Caudate nucleus (tissue), 63 donors: ENCODE measurements at places on chromosomes 16 and 17.

DNA sequence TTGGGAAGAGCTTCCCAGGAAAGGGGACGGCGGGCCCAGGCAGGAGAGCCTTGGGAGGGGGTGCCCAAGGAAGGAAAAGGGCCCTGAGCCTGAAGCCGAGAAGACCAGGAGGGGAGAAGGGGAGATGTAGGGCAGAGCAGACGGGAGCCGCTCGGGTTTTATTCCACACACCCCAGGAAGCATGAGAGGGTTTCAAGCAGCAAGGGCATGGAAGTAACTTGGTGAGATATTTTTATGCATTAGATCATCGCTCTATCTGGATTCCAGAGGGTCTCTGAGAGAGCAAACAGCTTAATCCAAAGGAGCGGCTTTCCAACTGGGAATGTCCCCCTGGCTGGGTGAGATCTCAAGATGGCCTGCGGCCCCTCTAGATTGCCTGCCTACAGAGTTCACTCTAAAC is 171.0 kb downstream of the IRX3 start:
- DNase-seq: no peak

DNA sequence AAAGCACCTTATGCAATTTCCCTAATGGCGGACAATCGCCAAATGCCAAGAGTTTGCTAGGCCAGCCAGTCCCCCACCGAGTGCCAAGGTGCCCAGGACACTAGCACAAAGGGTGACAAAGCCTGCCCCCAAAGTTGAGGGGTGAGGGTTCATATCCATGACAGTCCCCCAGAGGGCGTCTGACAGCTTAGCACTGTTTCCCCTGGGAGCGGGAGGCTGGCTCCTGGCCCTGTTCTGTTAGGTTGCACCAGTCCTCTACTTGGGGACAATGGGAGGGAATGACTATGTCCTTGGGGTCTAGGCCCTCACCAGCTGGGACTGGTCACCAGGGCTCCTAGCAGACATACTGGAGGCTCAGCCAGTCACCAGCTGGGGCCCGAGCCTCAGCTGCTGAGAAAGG is 66.9 kb downstream of the MYO18A start:
- no peak for DNase-seq

DNA sequence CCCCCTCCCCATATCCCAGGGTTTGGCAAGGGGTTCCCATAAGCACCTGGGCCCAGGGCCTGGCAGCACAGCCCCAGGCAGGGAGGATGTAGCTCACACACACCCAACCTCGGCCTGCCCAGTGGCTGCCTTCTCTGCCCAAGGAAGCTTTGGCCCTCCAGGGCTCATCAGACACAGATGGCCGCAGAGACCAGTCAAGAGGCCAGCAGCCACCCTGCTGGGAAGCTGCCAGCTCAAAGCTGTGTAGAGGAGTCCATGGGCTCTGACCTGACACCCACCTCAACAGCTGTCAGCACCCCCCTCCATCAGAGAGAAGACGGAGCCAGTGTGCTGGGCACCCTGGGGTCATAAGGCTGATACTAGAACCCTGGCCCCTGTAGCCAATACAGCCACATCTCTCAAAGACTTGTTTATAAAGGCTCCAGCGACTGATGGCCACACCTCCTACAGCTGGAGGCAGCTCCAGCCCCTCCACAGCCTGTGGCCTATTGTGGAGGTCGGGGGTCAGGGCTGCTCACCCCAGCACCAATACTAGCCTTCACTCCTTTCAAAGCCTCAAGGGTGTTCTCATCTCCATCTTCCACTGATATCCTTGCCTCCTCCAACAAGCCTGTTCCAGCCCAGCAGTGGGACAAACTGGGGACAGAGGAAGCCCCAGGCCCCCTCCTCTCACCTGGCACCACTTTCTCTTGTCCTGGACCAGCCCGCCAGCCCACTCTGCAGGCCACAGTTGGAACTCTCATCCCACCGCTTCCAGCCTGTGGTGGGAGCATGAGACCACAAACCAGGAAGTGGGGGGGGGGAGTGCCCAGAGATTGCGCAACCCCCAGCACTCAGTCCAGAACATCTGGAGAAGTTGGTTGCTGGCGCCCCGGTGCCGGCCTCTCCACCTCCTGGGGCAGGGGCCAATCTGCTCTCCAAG is 2.2 kb upstream of the MPG start:
- no peak for DNase-seq

DNA sequence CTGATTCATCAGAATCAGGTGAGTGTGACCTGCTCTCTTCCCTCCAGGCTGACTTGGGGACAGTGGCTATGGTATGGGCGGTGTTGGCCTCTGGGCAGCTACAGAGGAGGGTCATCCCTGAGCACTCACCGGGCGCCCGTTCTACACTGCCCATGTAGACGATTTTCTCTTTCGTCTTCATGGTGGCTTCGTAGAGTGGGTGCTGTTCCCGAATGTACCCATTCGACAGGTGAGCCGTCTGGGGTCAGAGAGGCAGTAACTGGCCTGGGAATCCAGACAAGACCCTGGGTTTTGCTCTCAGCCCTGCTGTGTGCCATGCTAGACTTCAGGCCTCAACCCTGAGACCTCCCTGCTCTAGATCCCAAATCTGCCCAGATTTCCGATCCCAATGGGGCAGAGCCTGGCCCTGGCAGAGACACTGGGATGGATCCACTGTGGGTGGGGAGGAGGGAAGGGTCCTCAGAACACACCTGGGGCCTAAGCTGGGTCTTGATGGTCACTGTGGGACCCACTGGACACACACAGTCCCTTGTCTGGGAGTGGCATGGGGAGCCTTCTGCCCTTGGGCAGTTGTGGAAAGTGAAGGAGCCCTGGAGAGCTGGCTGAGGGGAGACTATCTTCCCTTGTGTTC is 13.2 kb downstream of the USP6 start:
- DNase-seq: no peak

DNA sequence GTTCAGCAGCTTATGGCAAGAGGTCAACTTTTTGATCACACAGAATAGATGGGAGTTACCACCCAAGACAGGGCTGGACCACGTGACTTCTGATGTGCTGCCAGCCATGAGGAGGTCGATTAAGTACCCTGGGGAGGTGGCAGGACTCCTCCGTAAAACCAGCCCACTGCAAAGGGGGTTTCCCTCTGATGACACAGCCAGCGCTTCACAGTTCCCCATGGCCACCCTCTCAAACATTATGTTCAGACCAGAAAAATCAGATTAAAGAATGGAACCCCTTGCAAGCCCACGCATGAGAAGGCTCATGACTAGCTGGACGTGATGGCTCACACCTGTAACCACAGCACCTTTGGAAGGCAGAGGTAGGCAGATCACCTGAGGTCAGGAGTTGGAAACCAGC is 222.9 kb downstream of the CPPED1 start:
- DNase-seq: no peak

DNA sequence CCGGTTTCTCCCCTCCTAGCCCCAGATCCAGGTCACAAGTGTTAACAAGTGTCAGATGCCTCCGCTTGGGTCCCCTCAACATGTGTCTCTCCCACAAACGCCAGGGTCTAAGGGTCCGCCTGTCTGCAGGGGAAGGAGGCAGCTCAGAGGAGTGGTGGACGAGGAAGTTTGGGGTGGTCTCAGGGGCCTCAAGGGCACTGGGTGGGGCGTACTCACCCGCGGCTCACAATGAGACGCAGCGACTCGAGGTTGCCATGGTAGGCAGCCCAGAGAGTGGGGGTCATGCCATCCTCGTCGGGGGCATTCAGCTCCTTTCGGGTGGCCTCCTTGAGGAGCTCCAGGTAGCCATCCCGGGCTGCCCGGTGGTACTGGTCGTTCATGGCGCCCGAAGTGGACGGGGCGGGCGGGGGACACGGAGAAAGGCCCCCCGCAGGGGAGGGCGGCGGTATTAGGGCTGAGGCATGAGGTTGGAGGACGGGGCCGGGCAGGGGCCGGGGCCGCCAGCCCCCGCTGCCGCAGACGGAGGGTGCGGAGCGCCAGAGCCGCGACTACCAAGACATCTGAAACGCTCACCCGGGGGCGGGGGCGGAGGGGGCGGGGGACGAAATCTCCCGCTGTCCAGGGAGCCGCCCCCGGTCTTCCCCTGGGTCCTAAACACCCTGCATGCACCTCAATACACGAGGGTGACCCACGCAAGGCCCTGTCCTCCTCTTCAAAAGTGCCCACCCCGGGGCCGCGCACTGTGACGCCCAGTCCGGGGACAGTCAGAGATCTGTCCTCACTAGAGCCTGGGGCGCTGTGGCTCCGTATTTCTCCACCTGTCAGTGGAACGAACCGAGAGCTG is at the start of gene USH1G:
TSS of gene USH1G (minus strand) at position 562 of the 844 bp plus-strand sequence. CDS start at position 380, 182 bp downstream.
- no peak for DNase-seq

DNA sequence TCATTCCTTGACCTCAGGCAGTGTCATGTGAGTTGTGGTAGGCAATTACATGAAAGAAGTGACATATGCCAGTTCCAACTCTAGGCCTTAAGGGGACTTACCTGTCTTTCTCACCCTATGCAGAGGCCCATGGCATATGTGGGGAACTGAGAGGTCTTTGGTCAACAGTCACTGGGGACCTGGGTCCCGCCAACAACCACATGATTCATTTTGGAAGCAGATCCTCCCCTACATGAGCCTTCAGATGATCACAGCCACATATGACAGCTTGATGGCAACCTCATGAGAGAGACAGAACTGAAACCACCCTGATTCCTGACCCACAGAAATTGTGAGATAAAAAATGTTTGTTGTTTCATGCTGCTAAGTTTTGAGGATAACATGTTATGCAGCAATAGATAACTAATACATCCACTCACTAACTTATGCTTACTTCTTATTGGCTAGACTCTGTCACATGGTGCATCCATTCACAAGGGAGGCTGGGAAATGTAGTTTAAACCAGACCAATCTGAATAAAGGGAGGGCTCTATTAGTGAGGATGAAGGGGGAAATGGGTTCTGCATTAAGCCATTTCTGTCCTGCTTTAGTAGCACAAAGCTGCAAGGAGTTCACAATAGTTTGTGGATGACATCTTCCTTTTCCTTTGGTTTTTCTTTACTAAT is 298.2 kb downstream of the HAPSTR1 start:
- no peak for DNase-seq

- DNase-seq: no peak
Measured at GRCh38 chr17:17886226-17886625, 49.4 kb upstream of the SREBF1 start.

DNA sequence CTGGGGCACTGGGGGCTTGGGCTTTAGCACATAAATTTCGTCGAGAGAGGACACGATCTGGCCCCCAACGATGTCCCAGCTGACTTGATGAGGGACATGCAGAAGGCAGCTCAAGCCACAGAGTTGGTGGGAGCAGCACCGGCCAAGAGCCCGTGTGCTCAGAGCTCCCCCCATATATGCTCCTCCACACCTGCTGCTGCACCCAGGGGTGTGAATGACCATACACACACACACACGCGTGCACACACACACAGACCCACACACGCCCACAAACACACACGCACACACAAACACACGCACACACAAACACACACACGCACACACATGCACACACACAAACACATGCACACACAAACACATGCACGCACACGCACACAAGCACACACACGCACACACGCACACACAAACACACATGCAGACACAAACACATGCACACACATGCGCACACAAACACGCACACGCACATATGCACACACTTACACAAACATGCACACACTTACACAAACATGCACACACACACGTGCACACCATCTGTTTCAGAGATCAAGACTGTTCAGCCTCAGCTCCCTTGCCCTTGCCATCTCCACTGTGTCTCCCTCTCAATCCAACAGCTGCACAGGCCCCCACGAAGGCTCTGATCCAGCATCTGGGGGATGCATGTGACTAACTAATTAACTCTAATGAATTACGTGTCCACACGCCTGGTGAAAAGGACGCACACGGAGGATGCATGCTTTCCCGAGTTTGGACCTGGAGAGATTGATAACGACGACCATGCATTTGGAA is 85.6 kb upstream of the TNRC6C start:
- no peak for DNase-seq

- no peak for DNase-seq
Measured at GRCh38 chr16:80427795-80428194, 113.0 kb upstream of the DYNLRB2 start.

GRCh38 chr17:37089956-37090355 is 141.2 kb downstream of the AATF start:
- DNase-seq: no peak

- no peak for DNase-seq
Measured at GRCh38 chr16:13994239-13995106, 74.5 kb downstream of the ERCC4 start.

DNA sequence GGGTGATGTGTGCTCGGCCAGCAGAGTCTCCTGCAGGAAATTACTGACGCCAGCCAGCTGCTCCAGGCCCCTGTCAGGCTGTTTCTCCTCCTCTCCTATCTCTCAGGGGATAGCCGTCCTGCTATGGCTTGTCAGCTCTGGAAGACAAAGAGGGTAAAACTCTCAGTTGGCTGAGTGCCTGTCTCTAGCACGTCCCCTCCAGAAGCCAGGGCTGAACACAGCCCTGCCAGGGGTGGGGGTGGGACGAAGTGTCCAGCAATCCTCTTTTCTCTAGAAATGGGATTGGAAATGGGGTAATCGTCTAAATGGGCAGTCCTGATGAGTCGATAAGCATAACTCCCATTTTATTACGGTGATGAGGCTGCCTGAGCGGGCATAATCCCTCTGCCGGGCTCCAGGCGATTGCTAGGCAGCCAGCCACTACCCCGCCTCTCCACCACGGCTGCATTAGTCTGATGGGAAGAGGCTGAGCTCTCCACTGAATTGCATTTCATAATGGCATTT is 89.1 kb upstream of the GNAO1 start:
- no peak for DNase-seq

DNA sequence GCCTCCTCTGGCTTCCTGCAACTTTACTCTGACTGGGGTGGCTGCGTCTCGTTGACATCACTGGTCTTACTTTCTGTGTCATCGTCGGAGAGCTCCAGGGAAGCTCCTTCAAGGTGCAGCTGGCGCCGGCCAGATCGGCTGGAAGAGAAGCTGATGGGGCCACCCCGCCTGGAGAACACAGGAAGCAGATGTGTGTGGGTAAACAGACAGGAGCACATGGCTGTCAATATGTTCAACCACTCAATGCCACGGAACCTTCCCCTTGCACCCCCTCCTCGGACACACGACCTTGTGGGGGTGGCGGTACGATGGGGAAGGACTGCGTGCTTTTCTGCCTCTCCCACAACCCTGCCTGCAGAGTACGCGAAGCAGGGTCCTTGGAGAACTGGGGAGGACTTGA is 40.1 kb downstream of the NDEL1 start:
- DNase-seq: no peak

DNA sequence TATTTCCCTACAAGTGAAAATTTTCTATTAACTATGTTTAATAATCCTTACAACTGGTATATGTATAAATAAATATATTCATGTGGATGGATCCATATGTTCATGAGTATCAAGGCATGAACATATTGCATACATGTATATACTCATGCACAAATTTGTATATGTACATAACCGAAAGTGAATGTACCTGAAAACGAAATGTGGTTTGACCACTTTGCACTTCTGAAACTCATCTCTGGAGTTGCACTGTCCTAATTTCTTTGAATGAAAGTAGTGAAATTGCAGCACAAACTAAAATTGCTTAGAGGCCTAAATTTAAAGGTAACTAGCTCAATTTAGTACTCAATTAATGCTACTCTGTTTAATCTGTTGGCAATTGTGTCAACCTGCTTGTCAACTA is 27.4 kb upstream of the GNAO1 start:
- no peak for DNase-seq
